ENCODE measurements at places on chromosomes 3 and 15.
A peak's percentile ranks its signal among the peaks of the same experiment; 100 is the strongest.

- H3K36me3 ChIP-seq = no peaks in the 10 kb centered on the region
- no peak overlapping the region for H3K4me3 ChIP-seq
- H3K27me3 ChIP-seq = no peaks in the 10 kb centered on the region
- H3K27ac ChIP-seq = no peak overlapping the region
- no peak for DNase-seq
- H3K4me1 ChIP-seq = no peaks in the 10 kb centered on the region
Measured at GRCh38 chr3:106157411-106157810, 288.6 kb upstream of the CBLB start.

- no peaks in the 10 kb centered on the region for H3K4me1 ChIP-seq
- no peak overlapping the region for H3K4me3 ChIP-seq
- H3K27me3 ChIP-seq = no peaks in the 10 kb centered on the region
- peak; percentile 8 for DNase-seq
Measured at GRCh38 chr3:22713936-22714335, 489.2 kb upstream of the UBE2E2 start.

DNA sequence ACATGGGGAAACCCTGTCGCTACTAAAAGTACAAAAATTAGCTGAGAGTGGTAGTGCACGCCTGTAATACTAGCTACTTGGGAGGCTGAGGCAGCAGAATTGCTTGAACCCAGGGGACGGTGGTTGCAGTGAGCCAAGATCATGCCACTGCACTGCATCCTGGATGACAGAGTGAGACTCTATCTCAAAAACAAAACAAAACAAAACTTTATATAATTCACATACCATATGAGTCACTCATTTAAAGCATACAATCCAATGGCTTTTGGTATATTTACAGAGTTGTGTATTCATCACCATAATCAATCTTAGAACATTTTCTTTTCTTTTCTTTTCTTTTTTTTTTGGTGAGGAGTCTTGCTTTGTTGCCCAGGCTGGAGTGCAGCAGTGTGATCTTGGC, 8.7 kb downstream of the PXK start:
- H3K27ac ChIP-seq = peak overlapping the region; percentile 73
- peaks cover 13% of the 10 kb centered on the region for H3K36me3 ChIP-seq

DNA sequence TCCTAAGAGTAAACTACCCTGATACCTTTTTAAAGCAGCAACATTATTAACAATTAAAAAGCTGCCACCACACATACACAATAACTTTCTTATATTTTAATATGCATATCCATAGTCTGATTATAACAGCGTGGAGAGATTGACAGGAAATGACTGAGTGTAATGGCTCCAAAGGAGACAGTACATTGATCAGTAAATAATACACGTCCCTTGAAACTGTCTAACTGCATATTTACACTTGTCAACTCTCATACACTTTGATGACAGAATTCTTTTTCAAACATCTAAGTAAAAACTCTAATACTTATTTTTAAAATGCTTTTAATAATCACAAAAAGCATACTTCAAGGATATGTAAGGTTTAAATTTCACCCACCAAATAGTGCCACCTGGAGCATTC, 99.5 kb downstream of the FOXP1 start:
- no peaks in the 10 kb centered on the region for H3K27me3 ChIP-seq
- H3K36me3 ChIP-seq = no peaks in the 10 kb centered on the region
- no peak overlapping the region for H3K4me3 ChIP-seq
- no peak for DNase-seq
- H3K4me1 ChIP-seq = no peaks in the 10 kb centered on the region

DNA sequence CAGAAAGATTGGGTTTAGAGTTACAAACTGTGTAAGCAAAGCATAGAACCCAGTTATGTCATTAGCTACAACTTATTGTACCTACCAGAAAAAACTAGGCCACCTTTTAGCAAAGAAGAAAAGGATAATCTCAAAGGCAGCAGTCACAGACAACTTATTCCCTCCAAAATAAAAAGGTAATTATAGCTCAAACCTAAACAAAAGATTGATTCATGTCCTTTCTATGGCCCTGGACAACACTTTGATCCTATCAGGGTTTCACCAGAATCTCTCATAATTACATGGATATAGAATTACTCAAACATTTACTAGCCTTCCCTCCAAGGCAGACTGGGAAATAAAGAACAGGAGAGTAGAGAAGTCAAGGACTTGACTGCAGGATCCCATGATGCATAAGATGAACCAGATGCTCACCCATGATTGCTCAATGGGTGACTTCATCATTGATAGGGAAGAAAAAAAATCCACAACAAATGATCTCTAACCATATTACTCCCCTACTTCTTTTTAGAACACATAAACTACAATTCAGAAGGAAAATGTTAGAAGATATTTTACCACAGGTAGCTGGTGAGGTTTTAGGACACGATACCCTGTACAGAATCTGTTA, 17.4 kb downstream of the DET1 start:
- H3K4me3 ChIP-seq = no peak overlapping the region
- peaks cover 44% of the 10 kb centered on the region for H3K36me3 ChIP-seq
- peak overlapping the region; percentile 25 for H3K27ac ChIP-seq
- H3K27me3 ChIP-seq = no peaks in the 10 kb centered on the region

GRCh38 chr3:192367616-192368015, 359.7 kb downstream of the FGF12 start:
- no peak overlapping the region for H3K4me3 ChIP-seq
- DNase-seq = no peak
- no peak overlapping the region for H3K27ac ChIP-seq
- H3K27me3 ChIP-seq = peaks cover 2% of the 10 kb centered on the region
- H3K4me1 ChIP-seq = no peaks in the 10 kb centered on the region

DNA sequence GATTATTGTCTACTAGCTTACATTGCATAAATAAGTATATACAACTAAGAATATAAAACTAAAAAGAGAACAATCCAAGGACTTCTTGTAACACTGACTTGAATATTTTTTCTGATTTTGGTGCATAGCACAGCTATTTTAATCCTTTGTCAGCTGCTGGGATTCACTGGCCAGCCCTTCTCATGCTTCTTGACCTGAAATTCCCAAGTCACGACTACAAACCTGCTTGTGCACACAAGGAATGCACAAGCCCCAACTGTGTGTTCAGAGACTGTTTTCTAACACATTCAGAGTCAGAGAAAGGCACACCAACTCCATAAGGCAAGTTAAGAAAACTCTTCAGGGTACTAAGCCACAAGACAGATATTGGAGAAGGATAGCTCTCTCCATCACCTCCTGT, 80.9 kb downstream of the TNIK start:
- peaks cover 39% of the 10 kb centered on the region for H3K4me1 ChIP-seq
- H3K27ac ChIP-seq = no peak overlapping the region
- peak; percentile 23 for DNase-seq
- 0 out of 2 replicates have a peak, but pooled peaks cover 3% of the 10 kb centered on the region for H3K36me3 ChIP-seq
- peaks cover 2% of the 10 kb centered on the region for H3K27me3 ChIP-seq

DNA sequence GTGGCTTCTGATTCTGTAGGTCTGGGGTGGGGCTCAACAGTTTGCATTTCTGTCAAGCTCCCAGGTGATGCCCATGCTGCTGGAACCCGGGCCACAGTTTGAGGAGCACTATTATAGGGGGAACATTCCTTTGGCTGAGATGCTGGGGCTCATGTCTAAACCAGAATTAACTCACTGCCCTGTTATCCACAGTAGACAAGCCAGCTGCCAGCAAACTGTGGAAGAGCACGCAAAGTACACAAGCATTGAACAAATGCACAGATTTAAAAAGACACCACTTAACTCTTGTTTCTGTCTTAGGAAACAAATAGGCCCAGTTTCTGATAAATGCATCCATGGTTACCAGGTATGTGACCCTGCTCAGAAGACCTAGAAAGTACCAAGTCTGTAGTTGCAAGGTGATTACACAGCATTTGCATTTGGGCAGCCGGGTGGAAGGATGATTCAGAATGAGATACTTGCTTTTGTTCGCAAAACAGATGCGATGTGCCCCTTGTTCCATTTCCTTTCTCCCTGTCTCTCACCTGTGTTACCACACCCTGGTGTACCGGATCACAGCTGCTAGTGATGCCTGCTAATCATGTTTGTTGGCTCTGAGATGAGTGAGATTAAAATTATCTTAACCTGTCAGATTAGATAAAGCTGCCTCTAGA, 12.4 kb downstream of the GYG1 start:
- peak overlapping the region; percentile 94 for H3K27ac ChIP-seq
- peaks cover 44% of the 10 kb centered on the region for H3K4me1 ChIP-seq
- H3K27me3 ChIP-seq = peaks cover 4% of the 10 kb centered on the region

DNA sequence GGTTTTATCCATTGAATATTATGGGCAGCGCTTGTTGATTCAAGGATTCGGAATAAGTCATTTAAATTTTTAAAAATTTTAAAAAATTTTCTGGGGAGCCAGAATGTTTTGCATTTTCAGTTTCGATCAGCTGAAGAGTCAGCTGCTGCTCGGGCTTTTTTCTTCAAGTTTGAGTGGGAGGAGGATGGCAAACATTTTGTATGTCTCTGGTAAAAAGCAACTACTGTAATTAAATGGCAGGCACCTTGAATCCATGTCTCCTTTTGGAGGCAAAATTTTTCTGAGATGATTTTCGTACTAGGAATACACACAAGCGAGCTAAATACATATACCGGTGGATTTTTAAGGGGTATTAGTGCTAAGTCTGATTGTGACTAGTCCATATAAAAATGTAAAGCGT, 612 bp downstream of the C3orf38 start:
- peaks cover 2% of the 10 kb centered on the region for H3K27me3 ChIP-seq
- peak overlapping the region; percentile 97 for H3K27ac ChIP-seq
- H3K36me3 ChIP-seq = no peaks in the 10 kb centered on the region
- H3K4me3 ChIP-seq = peak overlapping the region; percentile 98
- peaks cover 32% of the 10 kb centered on the region for H3K4me1 ChIP-seq

- peaks cover 17% of the 10 kb centered on the region for H3K27me3 ChIP-seq
- no peak overlapping the region for H3K27ac ChIP-seq
- peaks cover 40% of the 10 kb centered on the region for H3K4me1 ChIP-seq
- H3K4me3 ChIP-seq = peak overlapping the region; percentile 50
Measured at GRCh38 chr15:88894348-88894818, 961 bp downstream of the HAPLN3 start.

DNA sequence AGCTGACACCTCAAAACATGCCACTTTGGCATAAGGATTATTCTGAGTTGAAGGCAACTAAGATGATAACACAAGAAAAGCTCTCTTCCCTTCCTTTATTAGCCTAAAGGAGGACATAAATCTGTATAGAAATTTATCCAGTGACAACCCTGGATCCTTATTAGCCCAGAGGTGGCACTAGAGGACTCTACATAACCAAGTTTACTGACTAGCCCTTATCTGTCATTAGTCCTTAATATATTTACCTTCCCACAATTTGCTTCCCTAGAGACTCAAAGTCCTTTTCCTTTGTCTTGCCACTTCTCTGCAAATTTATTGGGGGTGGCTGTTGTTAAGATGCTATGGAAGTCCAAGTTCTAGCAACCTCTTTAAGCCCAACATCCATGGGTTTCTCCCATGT, 26.7 kb downstream of the CEP70 start:
- H3K4me1 ChIP-seq = no peaks in the 10 kb centered on the region
- DNase-seq = no peak
- no peaks in the 10 kb centered on the region for H3K27me3 ChIP-seq
- H3K4me3 ChIP-seq = no peak overlapping the region

GRCh38 chr15:84950570-84951111, 31.0 kb upstream of the PDE8A start:
- no peak overlapping the region for H3K27ac ChIP-seq
- no peaks in the 10 kb centered on the region for H3K36me3 ChIP-seq
- peaks cover 2% of the 10 kb centered on the region for H3K27me3 ChIP-seq
- no peak overlapping the region for H3K4me3 ChIP-seq
- DNase-seq = no peak

GRCh38 chr15:39579487-39580116, 1.3 kb upstream of the THBS1 start:
- H3K4me1 ChIP-seq = peaks cover 36% of the 10 kb centered on the region
- peaks cover 30% of the 10 kb centered on the region for H3K27me3 ChIP-seq
- DNase-seq = peak; percentile 92
- H3K27ac ChIP-seq = peak overlapping the region; percentile 87

GRCh38 chr3:14203521-14204079, 25.0 kb downstream of the LSM3 start:
- H3K36me3 ChIP-seq = 0 out of 2 replicates have a peak, but pooled peaks cover 6% of the 10 kb centered on the region
- peaks cover 75% of the 10 kb centered on the region for H3K4me1 ChIP-seq
- H3K4me3 ChIP-seq = no peak overlapping the region
- H3K27ac ChIP-seq = peak overlapping the region; percentile 57

DNA sequence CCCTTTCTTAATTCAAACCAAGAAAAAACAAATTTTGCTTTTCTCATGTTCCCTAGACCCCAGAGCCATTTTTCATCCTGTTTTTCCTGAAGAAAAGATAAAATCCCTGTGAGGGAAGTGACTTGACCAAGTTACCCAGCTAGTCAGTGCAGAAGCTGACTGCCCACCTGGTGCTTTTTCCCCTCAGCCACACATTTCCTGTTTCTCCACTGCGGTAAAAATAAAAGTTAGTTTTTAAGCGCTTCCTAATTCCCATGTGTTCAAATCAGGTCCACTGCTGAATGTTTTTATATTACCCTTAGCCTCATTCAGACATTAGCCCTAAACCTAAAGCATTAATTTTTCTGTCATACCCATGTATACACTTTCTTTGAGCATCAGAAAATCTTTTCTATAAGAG, 26.1 kb downstream of the PPP2R3A start:
- H3K4me1 ChIP-seq = peaks cover 16% of the 10 kb centered on the region
- peak overlapping the region; percentile 90 for H3K27ac ChIP-seq
- H3K4me3 ChIP-seq = peak overlapping the region; percentile 37
- H3K27me3 ChIP-seq = no peaks in the 10 kb centered on the region
- DNase-seq = no peak

DNA sequence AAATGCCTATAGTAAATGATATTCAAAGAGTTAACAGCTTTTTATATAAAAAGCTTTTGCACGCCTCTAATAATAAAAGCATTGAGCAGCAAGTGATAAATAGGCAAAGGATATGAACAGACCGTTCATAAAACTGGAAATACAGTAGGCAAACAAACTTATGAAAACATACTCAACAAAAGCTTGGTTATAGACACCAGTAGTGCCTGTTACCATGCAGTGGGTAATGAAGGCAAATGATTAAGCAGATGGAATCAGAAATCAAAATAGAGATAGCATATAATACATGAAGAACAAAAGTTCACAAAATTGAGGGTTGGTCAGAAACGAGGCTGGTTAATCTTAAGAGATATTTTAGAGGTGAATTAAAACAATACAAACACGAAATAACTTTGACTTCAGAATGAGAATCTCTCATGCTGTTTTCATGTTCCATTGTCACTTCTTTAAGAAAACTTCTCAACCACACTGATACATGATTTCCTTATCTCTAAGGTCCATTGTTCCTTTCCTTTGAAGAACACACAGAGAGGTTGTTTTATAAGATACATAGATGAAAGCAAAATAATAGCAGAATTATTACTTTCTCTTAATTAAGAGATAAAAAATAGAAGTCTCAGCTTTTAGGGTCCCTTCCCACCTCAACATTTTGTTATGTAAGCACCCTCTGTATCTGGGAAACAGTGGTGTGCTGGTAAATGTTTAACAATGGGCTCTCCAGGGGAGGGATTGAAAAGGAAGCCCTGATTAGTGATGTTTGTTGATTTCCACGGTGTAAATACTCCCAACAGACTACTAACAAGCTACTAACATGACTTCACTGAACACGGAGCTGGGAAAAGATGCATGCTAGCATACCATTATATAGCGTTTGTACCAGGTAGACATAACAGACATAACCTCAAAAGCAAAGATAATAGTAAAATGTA, 12.6 kb downstream of the RASGRP1 start:
- no peaks in the 10 kb centered on the region for H3K27me3 ChIP-seq
- no peak for DNase-seq
- H3K36me3 ChIP-seq = no peaks in the 10 kb centered on the region

Measured in HFFc6 (cell line).